ENCODE measurements at places on chromosomes 3 and 15. TPM values are rescaled to one million over a fixed set of nuclear protein-coding genes. Genes with fewer than 3 reads are reported as not detected.

The SELENOT gene
- polyA plus RNA-seq: 365 TPM

The GMPPB gene
- 27.9 TPM for polyA plus RNA-seq

The RTP4 gene
- not detected for polyA plus RNA-seq

The LMAN1L gene
- polyA plus RNA-seq: not detected

The FGF7 gene
- polyA plus RNA-seq: 27.3 TPM

The OIP5 gene
- 5.5 TPM for polyA plus RNA-seq

The ADAMTS7 gene
- 12.6 TPM for polyA plus RNA-seq

The GNAT1 gene
- polyA plus RNA-seq: not detected

The FGF12 gene
- polyA plus RNA-seq: not detected

The SIAH2 gene
- 61.8 TPM for polyA plus RNA-seq

The CHRNB4 gene
- polyA plus RNA-seq: not detected

The CKMT1A gene
- polyA plus RNA-seq: not detected

The KCNH8 gene
- polyA plus RNA-seq: not detected

- DNase-seq: no peak
These were observed at the start of gene PCOLCE2 for GRCh38 chr3:142888481-142889211. Gene PCOLCE2, minus strand, starts transcription at chr3:142889083. Its CDS starts 187 bp downstream, at chr3:142888896.

- DNase-seq: no peak
These were observed 10.0 kb downstream of the RPL32 start for GRCh38 chr3:12831301-12831866.

DNA sequence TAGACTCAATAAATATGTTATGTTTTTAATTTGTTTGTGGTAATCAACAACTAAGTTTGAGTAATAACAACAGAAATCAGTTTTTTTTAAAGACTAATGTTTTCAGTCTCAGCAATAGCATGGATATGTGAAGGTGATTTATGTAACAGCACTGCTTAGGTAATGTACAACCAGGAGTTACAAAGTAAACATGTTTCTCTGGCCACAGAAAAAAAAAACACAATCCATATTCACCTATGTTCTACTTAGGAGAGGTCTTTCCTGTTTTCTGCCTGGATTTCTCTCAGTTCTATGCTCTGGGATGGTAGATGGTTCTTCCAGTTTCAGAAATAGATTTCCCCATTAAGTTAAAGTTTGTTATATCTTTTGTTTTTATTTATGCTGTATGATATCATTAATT, 579.4 kb downstream of the SI start:
- no peak for DNase-seq

GRCh38 chr3:1010228-1010627, 82.6 kb upstream of the CNTN6 start:
- no peak for DNase-seq

- no peak for DNase-seq
These were observed 43.1 kb downstream of the SAMMSON start for GRCh38 chr3:70042641-70043040.

- peak; percentile 93 for DNase-seq
These were observed 4.5 kb upstream of the SEMA3B start for GRCh38 chr3:50264383-50264963.

DNA sequence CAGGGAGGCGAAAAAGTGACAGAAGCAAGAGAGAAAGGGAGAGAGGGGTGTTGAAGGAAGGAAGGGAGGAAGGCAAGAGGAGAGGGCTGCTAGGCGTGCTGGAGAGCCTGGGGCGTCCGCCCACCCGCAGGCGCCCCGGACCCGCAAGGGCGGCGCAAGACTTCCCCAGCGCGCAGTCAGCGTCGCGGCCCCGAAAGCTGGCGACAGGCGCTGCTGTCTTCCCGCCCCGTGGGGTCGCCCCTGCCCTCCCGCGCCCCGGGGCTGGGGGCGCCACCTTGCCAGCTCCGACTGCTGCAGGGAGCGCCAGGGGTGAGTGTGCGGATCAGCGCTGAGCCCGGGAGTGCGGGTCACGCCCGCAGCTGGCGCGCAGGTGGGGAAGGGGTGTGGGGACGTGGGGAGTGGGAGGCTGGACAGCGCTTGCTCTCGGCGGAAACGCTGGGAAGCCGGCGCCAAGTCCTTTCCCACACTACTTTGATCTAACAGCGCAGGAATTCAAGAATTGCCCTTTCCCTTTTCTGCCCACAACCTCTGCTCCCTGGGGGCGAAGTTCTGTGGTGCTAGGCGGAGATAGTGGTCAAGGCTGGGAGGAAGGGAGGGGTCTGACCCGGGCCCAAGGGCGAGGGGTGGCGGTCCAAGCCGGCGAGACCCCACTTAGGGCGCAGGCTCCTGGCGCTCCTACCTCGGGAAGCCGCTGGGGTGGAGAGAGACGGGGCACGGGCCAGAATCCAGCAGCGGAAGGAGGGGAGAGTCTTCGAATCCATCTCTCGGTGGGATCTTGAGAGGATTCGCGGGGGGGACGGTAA, 266.1 kb downstream of the CGGBP1 start:
- DNase-seq: no peak

GRCh38 chr3:20846832-20847231, 660.8 kb upstream of the SGO1 start:
- no peak for DNase-seq

- no peak for DNase-seq
These were observed 19.1 kb upstream of the LAMP3 start for GRCh38 chr3:183181606-183182005.

DNA sequence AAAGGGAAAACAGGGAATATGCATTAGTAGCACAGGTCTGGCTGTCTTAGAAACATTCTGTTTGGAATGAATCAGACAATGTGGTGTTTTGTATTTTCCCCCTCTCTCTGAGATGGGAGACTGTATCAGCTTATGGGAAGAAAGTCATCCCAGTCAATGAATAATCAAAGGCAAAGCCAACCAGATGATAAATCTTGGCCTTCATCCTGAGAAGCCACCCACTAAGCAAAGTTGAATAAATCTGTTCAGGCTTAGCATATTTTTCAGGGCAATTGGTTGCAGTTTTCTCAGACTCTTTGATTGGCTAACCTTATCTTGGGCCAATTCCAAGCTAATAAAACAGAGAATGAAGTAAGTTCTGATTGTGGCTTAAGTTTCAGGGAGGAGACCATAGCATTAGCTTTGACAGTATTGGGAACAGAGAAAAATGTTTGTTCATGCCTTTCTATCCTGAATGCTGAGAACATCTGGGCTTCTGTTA, 63.6 kb upstream of the ARL8B start:
- peak; percentile 40 for DNase-seq

- DNase-seq: no peak
These were observed 46.4 kb downstream of the EHHADH start for GRCh38 chr3:185207481-185207880.

GRCh38 chr15:45279024-45279698, 27.1 kb downstream of the SLC28A2 start:
- peak; percentile 95 for DNase-seq

DNA sequence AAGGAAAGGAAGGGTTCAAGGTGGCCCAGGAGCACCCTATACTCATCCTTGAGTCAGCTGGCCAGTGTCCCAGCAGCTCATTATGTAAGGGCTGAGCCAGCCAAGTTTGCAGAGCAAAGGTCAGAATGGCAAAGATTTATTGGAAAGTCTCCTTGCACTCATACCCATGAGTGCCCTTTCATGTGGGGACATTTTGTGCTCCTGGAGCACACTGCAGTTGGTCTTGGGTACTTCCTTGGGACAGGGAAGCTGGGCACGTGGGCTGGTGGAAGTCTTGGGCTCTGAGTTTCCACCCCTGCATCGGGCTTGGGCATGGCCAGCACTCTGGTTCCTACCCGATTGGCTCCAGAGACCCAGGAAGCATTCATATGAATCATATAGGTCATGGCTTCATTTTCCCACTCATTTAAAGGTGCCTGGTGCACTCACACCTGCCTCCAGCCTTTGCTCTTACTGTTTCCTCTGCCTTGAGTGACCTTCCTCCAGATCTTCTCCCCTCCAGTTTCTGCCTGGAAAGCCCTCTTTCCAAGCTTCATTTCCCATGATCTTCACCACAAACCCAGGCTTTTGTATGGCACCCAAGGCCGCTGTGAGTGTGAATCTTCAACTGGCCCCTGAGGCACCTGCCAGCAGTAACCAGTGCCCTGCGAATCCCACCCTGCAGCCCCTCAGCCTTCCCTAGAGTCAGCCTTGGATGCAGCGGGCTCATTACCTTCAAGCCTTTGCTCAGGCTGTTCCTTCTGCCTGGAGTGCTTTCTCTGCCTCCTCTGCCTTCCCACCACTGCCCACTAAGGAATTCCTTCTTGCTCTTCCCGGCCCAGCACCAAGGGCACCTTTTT, 10.5 kb upstream of the PRKCD start:
- DNase-seq: peak; percentile 47

- DNase-seq: peak; percentile 18
These were observed 454.9 kb downstream of the IL5RA start for GRCh38 chr3:2655229-2655701.

- peak; percentile 47 for DNase-seq
These were observed 9.5 kb upstream of the C3orf49 start for GRCh38 chr3:63809607-63810006.

- DNase-seq: no peak
These were observed 18.7 kb upstream of the MTMR14 start for GRCh38 chr3:9630550-9631139.

DNA sequence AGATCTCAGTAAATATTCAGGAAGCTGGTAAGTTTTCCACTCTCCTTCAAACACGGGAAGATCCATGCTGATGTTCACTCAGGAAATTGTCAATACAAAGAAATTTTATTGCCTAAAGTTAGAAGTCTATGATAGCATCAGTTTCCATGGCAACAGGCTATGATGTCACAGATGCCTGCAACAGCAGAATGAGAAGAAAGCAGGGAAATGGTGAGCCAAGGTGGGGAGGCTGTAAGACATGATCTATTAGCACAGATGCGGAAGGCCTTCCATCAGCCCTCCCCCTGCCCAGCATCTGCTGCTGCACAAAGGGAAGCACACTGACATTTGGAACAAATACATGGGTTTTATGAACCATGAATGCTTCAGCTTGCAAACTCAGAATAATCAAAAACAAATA, 28.6 kb downstream of the EPHB1 start:
- no peak for DNase-seq

GRCh38 chr3:99843590-99844258, 26.1 kb downstream of the CMSS1 start:
- DNase-seq: no peak

GRCh38 chr3:51879937-51880336, 4.5 kb upstream of the IQCF5 start:
- no peak for DNase-seq

- DNase-seq: peak; percentile 16
These were observed 183.9 kb downstream of the TPRG1 start for GRCh38 chr3:189355481-189356201.

- DNase-seq: peak; percentile 82
These were observed 219.9 kb downstream of the TCF12 start for GRCh38 chr15:57138349-57138788.

DNA sequence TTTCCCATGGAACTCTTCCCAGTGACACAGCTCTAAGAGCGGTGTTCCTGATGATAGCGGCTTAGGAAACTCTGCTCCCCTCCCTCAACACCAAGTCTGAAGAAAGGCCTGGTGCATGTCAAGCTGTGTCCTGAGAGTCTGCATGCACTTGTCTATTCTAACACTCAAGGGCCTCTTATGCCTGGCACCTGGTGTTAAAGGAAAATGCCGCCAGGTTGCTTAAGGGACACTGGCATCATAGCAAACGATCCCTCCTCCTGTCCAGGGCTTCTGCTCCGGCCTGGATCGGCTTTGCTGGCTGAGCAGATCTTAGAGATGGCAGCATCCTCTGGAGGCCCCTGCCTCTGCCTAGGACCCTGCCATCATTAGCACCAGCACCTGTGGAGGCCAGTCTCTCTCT, 121.7 kb downstream of the MEGF11 start:
- DNase-seq: no peak

DNA sequence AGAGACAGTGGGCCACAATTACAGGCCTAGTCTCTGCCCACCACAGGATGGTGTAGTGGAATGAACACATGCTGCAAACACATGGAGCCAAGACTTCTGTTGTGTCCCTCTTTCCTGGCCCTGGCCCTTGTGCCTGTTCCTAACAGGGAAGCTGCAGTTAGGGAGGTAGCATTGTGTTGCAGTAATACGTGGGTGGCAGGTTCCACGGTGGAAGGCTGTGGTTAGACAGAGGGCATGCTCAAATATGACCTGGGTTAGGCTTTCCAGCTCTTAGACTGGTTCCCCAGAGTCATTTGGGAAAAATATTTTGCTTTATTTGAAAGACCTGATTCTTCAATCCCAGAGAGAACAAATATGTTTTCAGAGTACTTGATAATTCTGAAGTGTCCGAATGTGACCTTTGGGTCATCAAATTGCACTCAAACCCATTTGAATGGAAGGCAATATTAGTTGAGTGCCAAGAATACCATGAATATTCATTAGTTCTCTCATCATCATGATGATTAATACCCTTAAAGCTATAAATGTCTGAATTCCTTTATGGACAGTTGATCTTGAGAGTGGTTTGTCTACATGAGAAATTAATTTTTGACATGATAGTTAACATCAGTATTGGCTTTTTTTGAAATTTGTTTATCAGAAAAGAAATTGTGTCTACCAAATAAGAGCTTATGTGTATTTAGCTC, 28.5 kb downstream of the PLAAT1 start:
- no peak for DNase-seq

DNA sequence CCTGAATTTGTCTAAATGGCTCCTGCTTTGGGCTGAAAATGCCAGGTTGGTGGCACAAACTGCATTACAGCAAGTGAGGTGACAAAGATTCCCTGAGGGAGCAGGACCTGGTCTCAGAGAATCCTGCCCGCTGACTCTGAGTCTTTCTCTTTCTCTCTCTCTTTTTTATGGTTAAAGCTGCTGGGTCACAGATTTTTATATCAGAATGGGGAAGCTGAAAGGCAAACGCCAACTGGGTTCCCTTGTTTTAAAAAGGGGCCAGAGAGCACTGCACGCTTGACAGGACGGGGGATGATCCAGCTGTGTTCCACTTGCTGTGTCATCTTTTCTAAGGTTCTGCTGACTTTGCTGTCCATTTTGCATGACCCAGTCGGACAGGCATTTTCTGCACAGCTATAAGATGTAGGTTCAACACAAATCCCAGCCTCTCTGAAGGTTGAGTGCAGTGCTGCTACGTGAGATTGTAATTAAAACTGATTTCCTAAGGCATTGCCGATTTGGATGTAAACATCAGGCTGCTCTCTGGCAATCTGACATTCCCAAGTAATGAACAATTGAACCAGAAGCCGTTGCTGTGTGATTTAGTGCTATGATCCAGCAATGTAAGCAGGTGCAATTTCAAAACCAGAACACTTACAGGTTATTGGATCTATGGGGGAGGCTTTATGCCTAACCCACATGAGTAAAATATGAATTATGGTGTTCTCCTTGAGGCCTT, 25.8 kb downstream of the ARHGEF3 start:
- DNase-seq: peak; percentile 25

- DNase-seq: no peak
These were observed 149.6 kb downstream of the PDZRN3 start for GRCh38 chr3:73475175-73475574.

DNA sequence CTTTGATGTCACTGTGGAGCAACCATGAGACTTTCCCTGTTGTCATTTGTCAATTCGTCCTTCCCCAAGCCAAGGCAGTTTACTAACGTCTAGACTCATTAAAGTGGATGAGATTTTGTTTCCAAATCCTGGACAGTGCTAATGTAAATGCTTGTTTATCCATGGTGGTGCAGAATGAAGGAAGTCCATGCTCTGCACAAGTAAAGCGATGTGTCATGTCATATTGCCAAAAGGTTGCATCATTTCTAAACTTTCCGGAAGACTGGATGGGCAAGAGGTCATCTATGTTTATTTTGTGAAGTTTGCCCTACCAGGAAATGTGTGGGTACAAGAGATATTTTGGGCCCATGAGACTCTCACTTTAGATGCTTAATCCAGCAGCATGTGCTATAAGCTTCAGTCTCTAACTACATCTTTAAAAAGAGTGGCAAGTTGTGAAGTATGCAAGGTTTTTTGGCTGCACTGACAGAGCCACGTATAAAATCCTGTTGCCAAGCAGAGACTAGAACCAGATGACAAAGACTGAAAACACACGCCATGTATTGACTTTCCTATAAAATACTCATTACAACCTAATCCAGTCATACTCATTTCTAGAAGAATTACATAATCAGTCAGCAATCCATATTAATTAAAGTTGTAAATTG, 72.1 kb upstream of the FNDC3B start:
- peak; percentile 90 for DNase-seq
